Activated T-cell treated with anti-CD3 and anti-CD28 coated beads, Interleukin-2, amount 50 U/mL, for 72 hours (primary cell): ENCODE measurements at places on chromosomes 16 and 17. TPM values are rescaled to one million over a fixed set of nuclear protein-coding genes. Genes with fewer than 3 reads are reported as not detected.

The LDHD gene
- 0.43 TPM for total RNA-seq

The ARHGAP44 gene
- total RNA-seq: not detected

The TMEM92 gene
- total RNA-seq: 0.51 TPM

The GGT6 gene
- not detected for total RNA-seq

DNA sequence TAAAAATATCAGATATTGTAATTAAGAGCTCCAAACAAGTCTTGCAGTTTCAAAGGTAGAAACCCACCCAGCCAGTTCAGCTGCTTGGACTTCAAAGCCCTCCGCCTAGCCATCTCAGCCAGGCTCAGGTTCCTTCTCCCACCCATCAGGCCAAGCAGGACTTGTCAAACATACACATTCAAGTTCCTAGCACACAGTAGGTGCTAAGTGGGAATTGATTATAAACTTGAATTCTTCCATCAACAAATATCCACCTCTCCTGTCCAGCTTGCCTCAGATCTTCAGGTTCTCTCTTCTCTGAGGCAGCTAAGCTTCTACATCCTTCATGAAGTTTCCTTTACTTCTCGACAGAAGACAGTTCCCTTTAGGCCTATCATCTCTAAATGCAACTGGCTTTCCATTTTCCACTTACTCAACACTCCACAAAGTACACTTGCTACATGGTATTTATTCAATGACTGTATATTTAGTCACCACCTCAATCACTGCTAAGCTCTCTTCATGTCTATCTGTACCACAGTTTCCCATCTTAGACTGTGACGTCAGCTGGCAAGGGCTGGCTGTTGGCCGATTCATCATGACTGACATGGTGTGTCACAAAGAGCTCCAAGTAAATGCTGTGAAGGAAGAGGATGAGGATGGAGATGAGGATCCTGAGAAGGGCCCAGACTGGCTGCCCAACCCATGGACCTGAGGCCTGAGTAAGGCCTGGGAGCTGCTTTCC lies 13.3 kb upstream of the COG7 start:
- DNase-seq: no peak

DNA sequence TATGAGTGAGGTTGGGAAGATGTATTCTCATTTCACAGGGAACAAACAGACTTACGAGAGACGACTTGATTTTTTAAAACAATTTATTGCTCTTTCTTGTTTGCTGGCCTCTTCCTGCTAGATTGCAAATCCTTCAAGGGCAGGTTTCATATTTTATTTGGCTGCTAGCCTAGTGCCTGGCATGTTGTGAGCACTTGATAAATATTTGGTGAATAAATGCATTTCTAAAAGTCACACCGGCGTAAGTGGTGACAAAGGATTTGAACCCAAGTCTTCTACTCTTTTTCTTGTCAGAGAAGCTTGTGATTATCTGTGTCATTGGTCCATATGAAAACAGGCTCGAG lies 1.4 kb downstream of the WWP2 start:
- DNase-seq: no peak

DNA sequence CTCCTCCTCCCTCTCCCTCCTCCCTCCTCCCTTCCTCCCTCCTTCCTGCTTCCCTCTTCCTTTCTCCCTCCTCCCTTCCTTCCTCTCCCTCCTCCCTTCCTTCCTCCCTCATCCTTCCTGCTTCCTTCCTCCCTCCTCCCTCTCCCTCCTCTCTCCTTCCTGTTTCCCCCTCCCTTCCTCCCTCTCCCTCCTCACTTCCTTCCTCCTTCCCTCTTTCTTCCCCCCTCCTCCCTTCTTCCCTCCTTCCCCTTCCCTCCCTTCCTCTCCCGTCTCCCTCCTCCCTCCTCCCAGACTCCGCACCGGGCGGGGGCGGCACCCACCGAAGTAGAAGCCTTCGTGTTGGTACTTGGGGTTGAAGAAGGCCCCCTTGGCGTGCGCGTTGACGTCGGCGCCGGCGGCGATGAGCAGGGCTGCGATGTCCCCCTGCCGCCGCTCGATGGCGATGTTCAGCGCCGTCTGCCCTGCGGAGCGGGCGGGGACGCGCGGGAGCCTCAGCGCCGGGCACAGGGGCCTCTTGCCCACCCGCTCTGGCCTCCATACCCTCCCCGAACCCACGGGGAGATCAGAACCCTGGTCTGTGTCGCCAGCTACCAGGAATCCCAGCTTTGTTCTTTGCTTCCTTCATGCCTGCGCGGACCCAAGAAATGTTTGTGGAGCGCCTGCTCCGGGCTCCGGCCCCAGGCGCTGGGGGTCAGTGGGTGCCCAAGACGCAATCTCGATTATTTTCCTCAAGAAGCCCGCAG lies 22.2 kb downstream of the TRPV3 start:
- DNase-seq: peak; percentile 81
